Ovary (tissue), 10 donors: ENCODE measurements at places on chromosomes 5 and 9.

DNA sequence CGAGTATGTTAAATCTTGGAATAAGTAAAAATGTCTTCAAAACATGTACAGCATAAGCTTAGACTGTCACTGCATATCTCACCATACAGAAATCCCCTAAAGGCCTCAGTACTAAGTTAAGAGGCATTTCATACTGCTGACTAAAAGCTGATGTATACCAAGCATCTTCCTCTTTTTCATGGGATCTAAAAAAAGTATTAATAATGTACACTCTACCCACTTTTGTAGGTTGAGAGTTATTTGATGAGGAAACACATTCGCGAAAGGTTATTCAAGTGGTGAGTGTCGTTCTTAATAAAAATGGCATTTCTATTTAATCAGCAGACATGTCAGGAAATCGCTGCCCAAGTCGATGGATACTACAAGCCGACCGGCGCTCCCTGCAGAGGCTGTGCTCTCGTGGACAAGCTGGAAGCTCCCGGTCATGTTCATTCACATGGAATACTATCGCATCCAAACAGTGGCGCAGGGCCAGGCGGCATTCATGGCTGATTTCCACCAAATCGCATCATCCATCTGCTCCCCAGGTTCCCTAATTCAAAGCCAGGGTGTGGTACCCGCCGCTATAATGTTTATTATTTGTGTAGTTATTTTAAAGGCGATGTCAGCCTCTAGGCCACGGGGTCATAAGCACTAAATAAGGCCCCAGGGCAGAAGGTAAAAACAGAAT is 724 bp downstream of the SGTB start:
- peak; percentile 69 for DNase-seq
- H3K4me3 ChIP-seq: peak overlapping the region; percentile 77
- H3K36me3 ChIP-seq: no peaks in the 10 kb centered on the region
- no peak overlapping the region for H3K27ac ChIP-seq
- H3K4me1 ChIP-seq: peaks cover 1% of the 10 kb centered on the region

DNA sequence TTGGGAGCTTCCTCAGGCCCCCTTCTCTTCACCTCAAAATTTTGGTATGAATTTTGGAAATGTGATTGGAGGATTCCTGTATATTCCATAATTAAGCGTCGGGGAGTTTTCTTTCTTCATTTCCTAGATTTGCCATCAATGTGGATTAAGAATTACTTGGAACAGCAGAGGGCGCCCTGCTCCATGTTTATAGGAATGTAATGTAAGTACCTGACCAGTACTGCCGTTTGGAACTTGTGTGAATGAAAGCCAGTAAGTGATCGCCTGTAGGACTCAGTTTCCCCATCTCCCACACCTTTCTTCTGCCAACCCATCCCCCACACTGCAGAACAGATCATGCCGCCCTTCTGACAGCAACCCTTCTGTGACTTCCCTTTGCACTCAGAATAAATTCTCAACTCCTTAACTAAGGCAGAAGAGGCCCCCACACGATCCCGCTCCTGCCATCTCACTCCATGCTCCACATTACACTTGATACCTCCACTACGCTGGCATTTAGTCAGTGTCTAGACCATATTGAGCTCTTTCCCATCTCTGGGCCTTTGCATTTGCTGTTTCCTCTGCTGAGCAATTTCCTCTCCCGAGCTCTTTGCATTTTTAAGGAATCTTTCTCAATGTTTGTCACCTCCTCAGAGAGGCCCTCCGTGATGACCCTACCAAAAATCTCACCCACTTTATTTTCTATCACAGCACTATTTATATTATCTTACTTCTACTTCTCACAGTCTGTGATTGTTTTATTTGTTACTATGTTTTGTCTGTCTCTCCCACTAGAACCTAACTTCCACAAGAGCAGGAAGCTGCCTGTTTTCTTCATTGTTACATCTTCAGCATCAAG is 79.5 kb upstream of the HTR4 start:
- peak; percentile 39 for DNase-seq
- no peak overlapping the region for H3K27ac ChIP-seq
- H3K4me3 ChIP-seq: no peak overlapping the region
- no peaks in the 10 kb centered on the region for H3K36me3 ChIP-seq
- H3K27me3 ChIP-seq: no peaks in the 10 kb centered on the region

- no peak overlapping the region for H3K4me3 ChIP-seq
- no peak overlapping the region for H3K27ac ChIP-seq
- no peaks in the 10 kb centered on the region for H3K4me1 ChIP-seq
- H3K27me3 ChIP-seq: no peaks in the 10 kb centered on the region
These were observed 27.7 kb downstream of the RANBP3L start for GRCh38 chr5:36273809-36274526.

DNA sequence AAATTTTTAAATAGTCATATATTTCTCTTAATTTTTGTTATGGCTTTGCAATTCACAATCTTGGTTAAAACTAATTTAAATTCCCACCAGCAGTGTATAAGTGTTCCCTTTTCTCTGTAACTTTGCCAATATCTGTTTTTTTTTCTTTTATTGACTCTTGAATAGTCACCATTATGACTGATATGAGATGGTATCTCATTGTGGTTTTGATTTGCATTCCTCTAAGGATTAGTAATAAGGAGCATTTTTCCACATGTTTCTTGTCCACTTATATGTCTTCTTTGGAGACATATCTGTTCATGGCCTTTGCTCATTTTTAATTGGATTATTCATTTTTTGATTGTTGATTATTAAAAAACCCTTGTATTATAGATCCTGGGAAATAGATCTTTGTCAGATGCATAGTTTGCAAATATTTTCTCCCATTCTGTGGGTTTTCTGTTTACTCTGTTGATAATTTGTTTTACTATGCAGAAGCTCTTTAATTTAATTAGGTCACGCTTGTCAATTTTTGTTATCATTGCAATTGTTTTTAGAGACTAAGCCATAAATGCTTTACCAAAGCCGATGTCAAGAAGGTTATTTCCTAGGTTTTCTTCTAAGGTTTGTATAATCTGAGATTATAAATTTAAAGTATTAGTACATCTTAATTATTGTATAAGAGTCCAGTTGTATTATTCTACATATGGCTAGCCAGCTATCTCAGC is 610.9 kb downstream of the CHSY3 start:
- H3K27ac ChIP-seq: no peak overlapping the region
- DNase-seq: no peak
- no peaks in the 10 kb centered on the region for H3K36me3 ChIP-seq
- H3K4me3 ChIP-seq: no peak overlapping the region

DNA sequence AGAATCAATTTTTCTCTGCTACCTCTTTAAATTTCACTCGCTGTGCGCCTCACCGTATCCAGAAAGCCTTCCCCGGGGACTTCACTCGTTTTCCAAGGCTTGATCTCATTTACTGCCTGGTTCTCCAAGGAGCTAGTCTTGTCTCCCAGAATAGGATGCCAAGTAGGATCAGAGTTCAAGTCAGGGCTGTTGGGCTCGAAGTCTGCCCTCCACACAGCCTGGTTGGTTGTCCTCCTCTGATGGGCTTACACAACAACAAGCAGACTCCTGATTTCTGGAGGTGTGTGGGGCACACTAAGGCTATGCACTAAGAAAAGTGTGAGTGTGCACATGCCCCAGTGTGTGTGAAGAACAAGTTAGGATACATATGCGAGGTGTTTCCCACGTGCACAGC is 14.0 kb upstream of the TNIP1 start:
- peaks cover 20% of the 10 kb centered on the region for H3K4me1 ChIP-seq
- no peak overlapping the region for H3K4me3 ChIP-seq
- DNase-seq: no peak
- H3K27ac ChIP-seq: peak overlapping the region; percentile 55
- H3K27me3 ChIP-seq: no peaks in the 10 kb centered on the region

GRCh38 chr5:62346748-62347147 is 40.7 kb downstream of the KIF2A start:
- no peaks in the 10 kb centered on the region for H3K4me1 ChIP-seq
- DNase-seq: no peak
- no peak overlapping the region for H3K27ac ChIP-seq
- H3K36me3 ChIP-seq: no peaks in the 10 kb centered on the region
- no peaks in the 10 kb centered on the region for H3K27me3 ChIP-seq

GRCh38 chr5:43195670-43196265 is 3.7 kb downstream of the NIM1K start:
- no peak overlapping the region for H3K4me3 ChIP-seq
- H3K27me3 ChIP-seq: no peaks in the 10 kb centered on the region
- no peak overlapping the region for H3K27ac ChIP-seq
- H3K36me3 ChIP-seq: no peaks in the 10 kb centered on the region
- H3K4me1 ChIP-seq: peaks cover 8% of the 10 kb centered on the region

DNA sequence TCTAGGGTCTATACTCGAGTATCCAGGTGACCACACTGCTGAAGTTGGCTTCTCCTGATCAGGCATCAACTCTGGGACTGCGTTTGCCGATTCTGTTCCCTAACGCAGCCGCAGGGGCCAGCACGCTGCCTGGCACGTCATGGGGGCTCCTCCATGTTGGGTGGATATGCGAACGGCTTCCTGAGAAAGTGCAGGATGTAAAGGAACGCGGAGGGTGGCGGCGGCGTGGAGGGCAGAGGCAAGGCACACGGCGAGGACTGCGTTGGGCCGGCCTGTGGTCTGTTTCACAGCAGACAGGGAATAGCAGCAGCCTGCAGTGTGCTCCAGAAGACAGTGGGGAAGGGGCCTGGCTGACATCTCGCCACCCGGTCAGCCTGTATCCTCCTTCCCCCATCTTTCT is 3.8 kb downstream of the LCN10 start:
- no peak for DNase-seq
- H3K27ac ChIP-seq: no peak overlapping the region
- H3K27me3 ChIP-seq: no peaks in the 10 kb centered on the region
- no peaks in the 10 kb centered on the region for H3K36me3 ChIP-seq
- no peak overlapping the region for H3K4me3 ChIP-seq
- H3K4me1 ChIP-seq: peaks cover 3% of the 10 kb centered on the region

GRCh38 chr9:138033950-138034349 is 156.4 kb downstream of the CACNA1B start:
- no peaks in the 10 kb centered on the region for H3K36me3 ChIP-seq
- no peak overlapping the region for H3K27ac ChIP-seq
- DNase-seq: no peak
- H3K4me3 ChIP-seq: no peak overlapping the region
- no peaks in the 10 kb centered on the region for H3K27me3 ChIP-seq
- H3K4me1 ChIP-seq: no peaks in the 10 kb centered on the region

- no peak overlapping the region for H3K4me3 ChIP-seq
- peak overlapping the region; percentile 0 for H3K27ac ChIP-seq
- DNase-seq: no peak
These were observed 76.0 kb downstream of the ACTBL2 start for GRCh38 chr5:57406641-57407040.

- DNase-seq: no peak
- no peaks in the 10 kb centered on the region for H3K36me3 ChIP-seq
- no peaks in the 10 kb centered on the region for H3K4me1 ChIP-seq
These were observed 362.3 kb upstream of the POU5F2 start for GRCh38 chr5:94103514-94104245.

DNA sequence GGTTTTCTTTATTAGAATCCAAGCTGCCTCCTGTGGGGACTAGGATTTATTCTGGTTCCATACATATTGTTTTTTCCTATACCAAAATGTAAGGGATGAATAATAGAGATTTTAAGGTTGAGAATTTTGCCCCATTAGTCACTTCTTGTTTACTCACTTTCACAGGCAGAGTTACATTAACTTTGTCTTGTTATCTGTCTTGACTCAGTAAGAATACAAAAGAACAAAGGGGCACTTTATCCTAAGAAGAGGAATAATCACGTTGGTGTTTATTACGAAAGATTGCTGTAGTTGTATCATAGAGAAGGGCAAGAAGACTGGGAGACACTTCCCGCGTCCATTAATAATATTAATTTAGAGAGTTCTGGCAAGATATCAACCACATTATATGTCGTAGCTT is 599.7 kb upstream of the FTMT start:
- H3K27me3 ChIP-seq: no peaks in the 10 kb centered on the region
- no peak overlapping the region for H3K27ac ChIP-seq
